ENCODE measurements at places on chromosomes 12 and 14.

GRCh38 chr12:65196762-65197567, 27.6 kb downstream of the LEMD3 start:
- no peak for DNase-seq

DNA sequence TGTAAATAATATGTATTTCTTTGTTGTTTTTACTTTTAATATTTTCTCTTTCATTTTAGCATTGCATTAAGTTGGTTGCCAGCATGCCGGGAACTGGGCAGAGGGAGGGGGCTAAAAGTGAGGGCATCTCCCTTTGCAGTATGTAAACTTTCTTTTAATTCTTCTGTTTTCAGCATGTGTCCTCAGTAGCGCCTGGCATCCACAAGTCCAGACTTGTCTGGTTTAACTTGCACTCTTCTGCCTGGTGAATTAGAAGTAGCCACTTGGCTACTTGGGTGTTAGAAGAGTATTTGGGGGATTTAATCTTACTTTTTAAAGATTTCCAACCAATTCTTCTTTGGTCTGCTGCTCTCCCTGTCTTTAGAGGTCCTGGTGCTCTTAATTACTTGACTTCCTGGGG, 117.2 kb upstream of the SCAF11 start:
- DNase-seq, result no peak

GRCh38 chr14:75752086-75752485, 91.0 kb downstream of the TTLL5 start:
- no peak for DNase-seq

DNA sequence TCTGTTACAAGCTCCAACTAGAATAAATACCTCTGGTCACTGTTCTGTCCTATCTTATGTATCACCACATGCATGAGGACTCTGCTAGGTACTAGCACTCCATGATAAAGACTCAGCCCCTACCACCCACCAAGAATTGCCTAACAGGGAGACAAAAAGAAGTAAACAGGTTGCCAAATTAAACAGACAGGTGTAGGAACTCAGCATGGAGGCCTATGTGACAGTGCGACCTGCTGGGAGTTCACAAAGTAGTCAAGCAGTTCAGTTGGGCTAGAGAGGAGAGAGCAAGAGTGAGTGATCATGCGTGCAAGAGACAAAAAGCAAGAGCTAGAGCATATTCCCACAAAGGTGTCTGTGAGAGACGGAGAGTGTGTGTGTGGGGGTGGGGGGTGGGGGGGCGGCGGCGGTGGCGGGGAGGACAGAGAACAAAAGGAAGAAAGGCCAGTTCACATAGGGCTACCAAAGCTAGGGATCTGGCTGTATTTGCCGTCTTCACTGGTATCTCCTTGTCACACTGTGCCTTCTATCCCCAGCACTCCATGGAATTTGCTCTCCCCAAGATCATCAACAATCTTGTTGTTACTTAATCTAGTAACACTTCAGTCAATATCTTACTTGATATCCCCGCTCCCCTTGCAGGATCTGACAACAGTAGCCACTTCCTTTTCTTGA, 81.2 kb downstream of the SPPL3 start:
- DNase-seq, result no peak

DNA sequence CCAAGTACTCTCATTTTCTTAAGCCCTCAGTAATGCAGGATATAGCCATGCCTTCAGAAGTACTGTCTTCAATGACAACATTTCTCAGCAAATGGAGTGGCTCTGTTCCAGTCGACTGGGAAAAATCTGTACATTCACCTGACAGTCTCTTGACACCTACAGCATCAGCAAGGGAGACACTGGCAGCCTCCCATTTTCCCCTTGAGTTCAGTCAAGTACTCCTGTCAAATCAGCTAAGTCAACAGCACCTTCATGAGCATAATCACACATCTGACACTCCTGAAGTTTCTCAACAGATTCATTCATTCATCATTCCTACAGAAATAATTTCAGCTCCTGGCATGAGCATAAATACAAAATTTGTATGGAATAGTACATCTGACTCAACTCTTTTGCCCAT, 46.1 kb downstream of the INTS13 start:
- no peak for DNase-seq

GRCh38 chr14:54424479-54424901, 16.7 kb downstream of the CNIH1 start:
- DNase-seq, result no peak

DNA sequence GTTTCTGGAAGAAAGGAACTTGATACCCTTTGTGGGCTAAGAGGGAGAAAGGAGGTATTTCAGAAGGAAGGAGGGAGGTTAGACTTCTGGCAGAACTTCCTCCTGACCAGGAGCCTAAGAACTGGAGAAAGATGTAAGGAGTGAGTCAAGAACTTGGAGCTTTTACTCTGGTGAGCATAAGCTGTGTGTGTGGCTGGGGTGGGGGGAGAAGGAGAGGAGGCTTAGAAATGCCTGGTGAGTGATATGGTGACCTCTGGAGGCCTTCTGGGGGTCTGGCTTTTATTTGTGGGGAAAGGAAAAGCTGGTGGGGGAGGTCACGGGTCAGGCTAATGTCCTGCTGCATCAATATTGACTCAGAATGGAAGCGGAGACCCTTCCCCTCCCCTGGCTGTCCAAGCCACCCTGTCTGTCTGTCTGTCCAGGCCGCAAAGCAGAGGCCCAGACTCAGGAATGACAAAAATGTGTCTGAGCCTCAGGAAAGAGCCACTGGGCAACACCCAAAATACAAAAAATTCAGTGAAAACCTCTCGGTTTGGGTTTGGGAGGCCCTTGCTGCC, 4.8 kb downstream of the LRP1 start:
- no peak for DNase-seq

DNA sequence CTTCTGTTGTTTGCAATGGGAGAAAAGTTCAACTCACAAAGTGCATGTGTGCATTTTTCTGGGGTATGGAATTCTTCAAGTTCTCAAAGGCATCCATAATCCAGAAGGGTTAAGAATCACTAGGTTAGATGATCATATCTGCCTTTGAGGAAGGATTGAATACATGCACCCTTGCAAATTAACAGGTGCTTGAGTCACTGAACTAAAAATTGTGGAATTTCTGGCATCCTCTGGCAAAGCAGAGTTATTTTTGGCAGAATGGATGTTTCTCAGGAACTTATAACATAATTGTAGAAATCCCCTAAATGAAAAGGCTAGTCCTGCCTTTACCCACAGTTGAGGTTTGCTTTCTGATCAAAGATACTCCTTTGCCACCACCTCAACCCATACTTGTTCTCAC, 136.5 kb upstream of the DYRK2 start:
- DNase-seq, result no peak

DNA sequence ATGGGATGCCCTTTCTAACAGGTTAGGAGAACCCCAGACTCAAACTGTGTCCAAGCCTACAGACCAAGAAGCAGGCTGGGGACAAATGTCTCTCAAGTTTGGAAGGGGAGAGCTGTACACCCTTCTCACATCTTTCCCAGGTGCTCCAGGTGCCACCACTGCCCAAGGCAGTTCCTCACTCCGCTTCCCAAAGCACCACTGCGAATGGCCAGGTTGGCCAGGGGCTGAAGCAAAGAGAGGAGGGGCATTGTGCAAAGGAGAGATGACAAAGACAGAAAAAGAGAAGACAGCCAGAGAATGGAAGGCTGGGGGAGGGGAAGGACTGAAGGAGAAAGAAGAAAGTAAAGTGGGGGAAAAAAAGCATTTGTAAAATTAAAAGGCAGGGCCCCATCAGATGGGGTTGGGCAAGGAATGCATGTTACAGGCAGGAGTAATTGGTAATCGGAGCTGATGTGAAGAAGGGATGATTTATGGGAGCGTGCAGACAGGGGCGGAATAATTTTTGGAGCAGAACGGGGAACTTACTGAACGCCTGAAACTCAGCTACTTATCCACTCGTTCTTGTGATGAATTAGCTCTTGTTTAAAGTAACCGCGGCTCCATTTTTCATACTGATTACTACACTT, 165.8 kb downstream of the ESRRB start:
- DNase-seq, result no peak

DNA sequence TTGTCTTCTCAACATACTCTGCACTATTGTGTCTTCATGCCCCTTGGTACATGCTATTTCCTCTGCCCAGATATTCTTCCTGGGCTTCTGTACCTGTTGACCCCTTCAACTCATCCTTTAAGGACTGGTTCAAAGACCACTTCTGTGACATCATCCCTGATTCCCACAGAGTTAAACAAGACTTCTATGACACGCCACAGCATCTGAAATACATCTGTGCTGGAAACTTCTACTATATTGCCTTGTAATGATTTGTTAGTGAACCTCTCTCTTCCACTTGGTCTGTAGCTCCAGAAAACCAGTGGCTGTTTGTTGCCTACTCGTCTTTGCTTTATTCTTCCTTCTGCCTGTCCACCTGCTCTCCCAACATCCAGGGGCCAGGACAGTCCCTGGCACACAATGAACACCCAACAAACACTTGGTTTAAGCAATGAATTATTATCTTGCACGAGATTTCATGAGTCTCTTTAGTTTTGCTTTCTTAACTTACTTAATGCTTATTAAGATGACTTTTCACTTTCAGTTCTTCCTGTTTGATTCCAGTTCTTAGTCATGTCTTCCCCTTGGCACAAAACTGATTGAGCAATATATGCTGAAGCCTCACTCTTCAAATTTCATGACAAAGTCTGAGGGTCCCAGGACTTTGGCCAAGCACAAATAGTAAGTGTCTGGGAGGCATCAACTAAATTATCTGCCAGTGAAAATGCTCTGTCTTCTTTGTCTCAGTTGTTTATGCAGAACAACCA, 485.9 kb downstream of the APAF1 start:
- no peak for DNase-seq

DNA sequence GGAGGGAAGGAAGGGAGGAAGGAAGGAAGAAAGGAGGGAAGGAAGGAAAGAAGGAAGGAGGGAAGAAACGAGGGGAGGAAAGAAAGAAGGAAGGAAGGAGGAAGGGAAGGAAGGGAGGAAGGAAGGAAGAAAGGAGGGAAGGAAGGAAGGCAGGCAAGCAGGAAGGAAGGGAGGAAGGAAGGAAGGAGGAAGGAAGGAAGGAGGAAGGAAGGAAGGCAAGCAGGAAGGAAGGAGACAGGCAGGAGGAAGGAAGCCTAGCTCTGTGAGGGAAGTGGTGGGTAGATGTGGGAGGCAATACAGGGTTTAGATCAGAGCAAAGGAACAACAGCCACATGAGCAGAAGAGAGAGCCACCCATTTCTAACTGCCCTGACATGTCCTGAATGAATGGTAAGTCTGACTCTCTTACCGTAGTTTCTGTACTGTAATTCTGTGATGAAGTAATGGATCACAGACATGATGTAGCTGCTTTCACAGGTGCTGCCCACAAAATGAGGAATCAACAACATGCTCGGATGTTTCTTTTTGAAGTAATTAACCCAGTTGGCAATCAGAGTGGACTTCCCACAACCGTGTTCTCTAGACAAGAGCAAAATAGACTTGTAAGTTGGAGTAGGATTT, 24.4 kb upstream of the HSP90B1 start:
- no peak for DNase-seq

DNA sequence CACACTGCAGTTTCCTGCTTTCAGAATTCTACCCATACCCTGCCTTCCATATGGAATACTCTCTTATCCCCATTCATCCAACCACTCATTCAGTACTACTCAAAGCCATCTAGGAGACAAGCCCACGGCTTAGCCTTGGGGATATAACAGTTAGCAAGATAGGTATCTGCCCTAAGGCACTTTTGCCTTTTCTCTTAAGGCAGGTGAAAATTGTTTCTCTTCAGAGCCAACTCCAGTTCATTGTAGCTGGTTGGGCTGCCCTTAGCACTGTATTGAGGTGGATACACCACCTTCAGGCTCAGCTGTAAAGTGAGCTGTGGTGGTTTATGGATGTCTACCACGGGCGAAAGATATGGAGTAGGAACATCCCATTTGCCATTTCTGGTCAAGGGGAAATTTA, 729.7 kb upstream of the TBX3 start:
- DNase-seq, result no peak

GRCh38 chr12:98439471-98439951, 75.9 kb upstream of the TMPO start:
- DNase-seq, result no peak

DNA sequence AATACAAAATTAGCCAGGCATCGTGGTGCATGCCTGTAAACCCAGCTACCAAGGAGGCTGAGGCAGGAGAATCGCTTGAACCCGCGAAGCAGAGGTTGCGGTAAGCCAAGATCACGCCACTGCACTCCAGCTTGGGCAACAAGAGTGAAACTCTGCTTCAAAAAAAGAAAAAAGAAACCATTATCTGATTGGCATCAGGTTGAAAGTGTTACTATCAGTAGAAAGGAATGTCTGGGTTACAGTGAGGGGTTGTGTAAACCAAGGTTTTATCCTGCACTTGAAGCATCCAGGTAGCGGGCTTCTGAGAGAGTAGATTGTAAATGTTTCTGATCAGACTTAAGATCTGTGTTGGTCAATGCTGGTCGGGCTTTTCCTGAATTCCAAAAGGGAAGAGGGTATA, 14.1 kb upstream of the OXA1L start:
- DNase-seq, result no peak

GRCh38 chr14:21016413-21017190, 8.3 kb downstream of the NDRG2 start:
- no peak for DNase-seq

All from stimulated activated CD4-positive, alpha-beta T cell treated with anti-CD3 and anti-CD28 coated beads, Interleukin-15, amount 100 ng/mL, for 1 hour (primary cell).